ENCODE measurements at places on chromosomes 16 and 17.
A peak's percentile ranks its signal among the peaks of the same experiment; 100 is the strongest.

GRCh38 chr16:86121374-86122010 lies 222.5 kb downstream of the IRF8 start:
- no peak for DNase-seq

DNA sequence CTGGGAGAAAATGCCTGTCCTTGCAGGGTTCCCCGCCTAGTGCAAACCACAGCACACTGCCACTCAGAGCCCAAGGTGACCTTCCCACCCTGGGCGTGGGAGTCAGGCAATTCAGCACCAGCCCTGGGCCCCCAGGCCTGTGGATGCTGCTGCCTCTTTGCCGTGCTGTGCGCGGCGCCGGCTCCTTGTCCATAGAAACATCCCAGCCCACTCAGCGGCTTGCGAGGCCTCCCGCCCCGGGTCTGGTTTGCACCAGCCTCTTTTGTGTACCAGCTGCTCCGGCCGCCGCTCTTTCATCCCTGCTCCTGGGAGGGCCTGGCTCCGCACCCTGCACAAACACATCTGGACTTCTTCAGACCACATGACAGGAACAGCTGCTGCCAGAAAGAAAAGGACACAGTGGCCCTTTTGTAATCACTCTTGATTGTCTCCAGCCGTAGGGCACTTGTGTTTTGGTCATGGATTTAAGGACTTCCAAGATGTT lies 75.4 kb upstream of the SDK2 start:
- DNase-seq, result peak; percentile 66

DNA sequence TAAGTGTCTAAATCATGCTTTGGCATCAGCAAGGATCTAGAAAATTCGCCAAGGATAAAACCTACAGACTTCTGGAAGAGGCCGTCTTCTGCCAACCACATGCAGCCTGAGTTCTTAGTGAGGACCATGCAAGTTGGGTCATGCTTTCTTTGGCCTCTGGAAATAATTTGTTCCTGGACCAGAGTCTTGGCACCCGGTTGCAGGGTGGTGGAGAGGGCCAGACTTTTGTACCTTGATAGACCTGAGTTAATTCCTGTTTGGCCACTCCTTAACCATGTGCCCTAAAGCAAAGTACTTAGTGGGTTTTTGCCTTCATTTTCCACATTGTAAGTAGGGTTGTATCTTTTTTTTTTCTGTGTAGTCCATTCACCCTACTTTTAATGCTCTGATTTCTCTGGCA lies 283.4 kb upstream of the IRX5 start:
- no peak for DNase-seq

DNA sequence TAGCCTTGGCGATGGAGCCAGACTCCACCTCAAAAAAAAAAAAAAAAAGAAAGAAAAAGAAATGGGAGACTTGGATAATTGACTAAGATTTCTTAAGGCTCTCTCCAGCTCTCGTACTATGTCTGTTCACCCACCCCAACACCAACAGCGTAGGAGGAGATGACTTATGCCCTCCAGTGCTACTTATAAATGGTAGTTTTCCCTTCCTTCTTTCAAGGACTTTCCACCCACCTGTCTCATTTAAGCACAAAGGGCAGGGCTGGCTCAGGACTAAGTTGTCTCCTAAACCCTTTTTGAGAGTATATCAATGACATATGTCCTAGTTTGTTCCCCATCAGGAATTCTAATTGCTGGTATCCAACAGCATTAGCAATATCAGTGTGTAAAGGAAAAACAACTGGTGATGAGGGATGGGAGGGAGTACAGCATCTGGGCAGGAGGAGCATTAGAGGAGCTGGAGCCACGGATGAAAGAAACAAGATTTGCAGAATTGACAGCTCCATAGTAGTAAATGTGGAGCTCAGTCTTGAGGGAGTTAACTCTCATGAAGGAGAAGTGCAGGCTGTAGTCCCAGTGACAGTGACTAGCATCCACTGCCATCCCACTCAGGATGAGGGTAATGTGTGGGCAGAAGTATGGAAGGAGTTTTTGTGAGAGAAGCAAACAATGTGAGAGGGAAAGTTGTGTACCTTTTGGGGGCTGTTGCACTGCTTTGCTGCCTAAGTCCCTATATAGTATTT lies 17.2 kb downstream of the UBE2Z start:
- DNase-seq, result no peak

DNA sequence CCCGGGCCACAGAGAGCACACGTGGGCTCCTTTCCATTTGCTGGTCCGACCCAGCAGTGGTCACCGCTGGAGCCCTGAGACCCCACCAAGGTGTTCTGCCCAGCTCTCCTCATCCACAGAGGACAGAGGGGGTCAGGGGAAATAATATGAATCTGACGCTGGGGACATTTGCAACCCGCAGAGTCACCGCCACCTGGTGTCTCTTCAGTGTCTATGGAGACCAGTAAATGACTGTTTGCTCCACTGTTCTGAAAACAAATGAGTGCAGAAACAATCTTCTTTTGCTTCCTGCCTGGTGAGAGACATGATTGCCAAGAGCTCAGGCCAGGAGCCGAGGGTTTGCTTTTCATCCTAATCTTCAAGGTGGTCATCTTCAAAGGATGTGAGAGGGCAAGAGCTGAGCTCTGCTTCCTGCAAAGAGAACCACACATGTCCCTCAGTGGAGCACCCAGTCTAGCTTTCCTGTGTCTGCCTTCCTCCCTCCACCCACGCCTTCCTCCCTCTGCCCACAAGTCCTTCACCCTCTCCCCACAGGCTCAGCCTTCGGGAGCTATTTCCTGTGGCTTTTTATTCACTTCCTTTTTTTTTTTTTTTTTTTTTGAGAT lies 14.7 kb upstream of the KLHDC4 start:
- DNase-seq, result no peak

- DNase-seq, result no peak
Observed at GRCh38 chr17:74601944-74602572, 10.0 kb upstream of the CD300LD start.

GRCh38 chr17:49383060-49383459 lies 21.0 kb upstream of the ZNF652 start:
- no peak for DNase-seq

- no peak for DNase-seq
Observed at GRCh38 chr16:68951991-68952877, 108.9 kb downstream of the TANGO6 start.

DNA sequence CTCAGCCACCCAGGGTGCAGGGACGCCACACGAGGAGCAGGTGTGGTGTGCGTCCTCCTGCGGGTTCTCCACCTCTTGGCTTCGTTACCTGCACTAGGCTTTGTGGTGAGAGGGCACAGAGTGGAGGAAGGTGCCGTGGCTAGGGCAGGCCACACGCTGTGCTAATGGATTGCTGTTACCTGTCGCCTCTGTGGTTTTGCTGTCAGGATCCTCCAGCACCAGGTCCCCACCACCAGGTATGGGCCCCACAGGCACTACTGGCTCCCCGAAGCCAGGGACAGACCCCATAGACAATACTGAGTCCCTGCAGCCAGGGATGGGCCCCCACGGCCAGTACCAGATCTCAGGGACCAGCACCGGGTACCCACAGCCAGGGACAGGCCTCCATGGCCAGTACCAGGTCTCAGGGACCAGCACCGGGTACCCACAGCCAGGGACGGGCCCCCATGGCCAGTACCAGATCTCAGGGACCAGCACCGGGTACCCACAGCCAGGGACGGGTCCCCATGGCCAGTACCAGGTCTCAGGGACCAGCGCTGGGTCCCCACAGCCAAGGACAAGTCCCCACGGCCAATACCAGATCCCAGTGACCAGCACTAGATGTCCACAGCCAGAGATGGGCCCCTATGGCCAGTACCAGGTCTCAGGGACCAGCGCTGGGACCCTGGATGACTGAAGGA lies 315.6 kb downstream of the SEC14L1 start:
- DNase-seq, result no peak

- DNase-seq, result no peak
Observed at GRCh38 chr16:1336619-1337018, 3.2 kb downstream of the BAIAP3 start.

DNA sequence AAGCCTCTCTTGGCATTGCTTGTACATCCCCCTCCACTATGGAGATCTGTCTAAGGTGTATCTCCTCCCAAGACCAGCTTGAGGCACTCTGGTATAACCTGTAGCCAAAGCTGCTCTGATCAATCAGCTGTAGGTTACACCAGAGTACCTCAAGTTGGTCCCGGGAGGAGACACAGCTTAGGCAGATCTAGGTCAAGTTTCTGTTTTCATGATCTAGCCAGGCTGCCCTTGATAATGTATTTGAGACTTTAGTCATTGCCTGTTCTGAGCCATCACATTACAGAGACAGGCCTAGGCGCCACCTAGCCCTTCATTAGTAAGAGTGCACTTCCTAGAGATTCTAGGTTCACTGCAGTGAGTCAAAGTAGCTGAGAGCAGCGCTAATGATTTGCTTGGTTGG lies 31.4 kb downstream of the ASGR1 start:
- no peak for DNase-seq

DNA sequence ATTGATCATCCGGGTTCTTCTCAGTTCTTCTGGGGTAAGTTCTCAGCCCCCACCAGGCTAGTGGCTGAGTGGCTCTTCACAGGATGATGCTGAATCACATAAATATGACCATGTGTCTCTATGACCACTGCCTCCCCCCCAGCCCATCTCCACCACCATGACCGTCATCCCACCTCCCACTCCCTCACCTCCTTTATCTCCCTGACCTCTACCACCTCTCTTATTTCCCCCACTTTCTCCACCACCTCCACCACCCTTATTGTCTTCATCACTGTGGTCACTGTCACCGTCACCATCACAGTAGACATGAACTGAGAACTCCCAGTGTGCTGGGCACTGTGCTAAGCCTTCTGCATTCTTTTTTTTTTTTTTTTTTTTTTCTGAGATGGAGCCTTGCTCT lies 32.5 kb downstream of the RGS9 start:
- no peak for DNase-seq

DNA sequence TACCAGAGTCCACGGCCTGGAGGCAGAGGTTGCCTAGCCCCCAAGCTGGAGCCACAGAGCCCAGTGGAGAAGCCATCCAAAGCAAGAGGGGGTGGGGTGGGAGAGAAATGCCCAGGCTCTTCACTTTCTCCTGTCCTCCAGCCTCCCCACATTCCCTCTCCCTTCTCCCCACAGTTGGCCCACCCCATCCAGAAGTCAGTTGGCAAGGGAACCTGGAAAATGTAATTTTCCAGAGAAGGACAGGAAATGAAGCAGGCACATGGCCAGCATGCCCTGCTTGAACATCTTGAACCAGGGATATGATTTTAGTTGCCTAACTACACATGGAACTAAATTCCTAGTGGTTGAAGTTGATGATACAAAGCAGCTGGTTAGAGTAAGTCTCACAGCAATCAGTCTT lies 73.3 kb upstream of the IRX6 start:
- no peak for DNase-seq

DNA sequence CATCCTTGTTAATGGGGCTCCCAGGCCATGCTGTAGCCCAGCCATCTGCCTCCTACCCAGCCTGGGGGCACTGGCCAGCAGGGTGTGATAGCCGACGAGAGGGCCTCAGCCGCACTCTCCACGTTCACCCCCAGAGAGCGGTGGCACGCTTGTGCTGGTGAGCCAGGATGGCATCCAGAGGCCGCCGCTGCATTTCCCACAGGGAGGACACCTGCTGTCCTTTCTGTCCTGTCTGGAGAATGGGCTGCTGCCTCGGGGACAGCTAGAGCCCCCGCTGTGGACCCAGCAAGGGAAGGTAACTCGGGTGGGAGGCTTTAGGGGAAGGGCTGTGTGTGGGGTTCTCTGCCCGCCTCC lies 27.4 kb downstream of the SGSM2 start:
- no peak for DNase-seq

DNA sequence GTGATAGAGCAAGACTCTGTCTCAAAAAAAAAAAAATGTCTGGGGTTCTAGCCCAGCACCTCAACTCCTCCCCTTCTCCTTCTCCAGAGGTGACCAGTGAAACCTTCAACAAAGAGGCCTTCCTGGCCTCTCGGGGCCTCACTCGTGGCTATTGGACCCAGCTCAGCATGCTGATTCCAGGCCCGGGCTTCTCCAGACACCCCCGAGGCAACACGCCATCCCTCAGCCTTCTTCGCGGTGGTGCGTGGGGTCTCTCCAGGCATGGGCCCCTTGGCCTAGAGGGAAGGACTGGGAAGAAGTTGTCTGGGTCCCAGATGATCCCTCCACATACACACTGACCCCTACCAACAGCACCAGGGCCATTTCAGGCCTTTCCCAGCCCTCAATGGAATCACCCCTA lies 3.5 kb upstream of the CXCL16 start:
- DNase-seq, result no peak

DNA sequence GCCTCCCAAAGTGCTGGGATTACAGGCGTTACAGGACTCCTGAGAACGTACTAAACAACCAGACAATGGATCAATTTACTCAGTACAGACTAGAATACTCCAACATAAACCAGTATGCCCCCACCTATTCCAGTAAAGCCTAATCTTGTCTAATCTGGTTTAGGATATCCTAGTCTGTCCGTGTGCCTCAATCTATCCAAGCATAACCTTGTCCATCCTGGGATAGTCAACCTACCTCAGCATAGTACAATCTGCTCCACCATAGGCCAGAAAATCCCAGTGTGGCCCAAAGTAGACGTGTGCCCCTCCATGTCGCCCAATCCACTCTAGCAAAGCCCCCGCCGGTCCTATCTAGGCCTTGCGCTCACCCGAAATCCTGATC lies 625 bp downstream of the DVL2 start:
- no peak for DNase-seq

DNA sequence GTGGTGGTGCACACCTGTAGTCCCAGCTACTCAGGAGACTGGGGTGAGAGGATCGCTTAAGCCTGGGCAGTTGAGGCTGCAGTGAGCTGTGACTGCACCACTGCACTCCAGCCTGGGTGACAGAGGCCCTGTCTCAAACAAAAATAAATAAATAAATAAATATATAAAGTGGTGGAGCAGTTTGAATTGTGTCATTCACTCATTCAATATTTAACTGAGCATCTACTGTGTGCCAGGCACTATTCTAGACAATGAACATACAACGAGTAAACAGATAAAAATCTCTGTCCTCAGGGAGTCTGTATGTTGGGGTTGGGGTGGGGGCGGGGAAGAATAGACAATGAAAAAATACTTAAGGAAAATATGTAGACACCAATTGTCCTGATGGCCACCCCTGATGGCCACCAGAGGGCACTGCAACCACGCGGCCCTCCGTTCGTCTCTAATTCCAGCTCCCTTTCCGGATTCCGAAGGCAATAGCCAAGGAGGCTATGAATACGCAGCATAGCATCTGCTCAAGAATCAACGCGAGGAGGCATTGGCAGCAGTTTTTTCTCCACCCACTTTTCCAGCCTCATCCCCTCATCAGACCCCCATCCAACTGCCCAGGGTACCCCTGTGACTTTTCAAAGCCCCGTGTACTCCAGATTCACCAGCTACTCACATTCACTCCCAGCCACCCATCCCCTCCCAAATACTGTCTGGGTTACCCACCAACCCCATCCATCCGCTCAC lies 21.4 kb downstream of the QPRT start:
- peak; percentile 83 for DNase-seq

- peak; percentile 34 for DNase-seq
Observed at GRCh38 chr17:49557312-49558024, 18.2 kb upstream of the NXPH3 start.

GRCh38 chr17:62566996-62567578 lies 60.4 kb upstream of the MRC2 start:
- DNase-seq, result no peak

- DNase-seq, result no peak
Observed at GRCh38 chr17:43216369-43216761, 4.7 kb downstream of the TMEM106A start.
